Sigmoid colon (tissue), 7 donors: ENCODE measurements at places on chromosomes 5 and 9.

GRCh38 chr9:12794101-12794799 is 19.4 kb downstream of the LURAP1L start:
- no peak for DNase-seq

DNA sequence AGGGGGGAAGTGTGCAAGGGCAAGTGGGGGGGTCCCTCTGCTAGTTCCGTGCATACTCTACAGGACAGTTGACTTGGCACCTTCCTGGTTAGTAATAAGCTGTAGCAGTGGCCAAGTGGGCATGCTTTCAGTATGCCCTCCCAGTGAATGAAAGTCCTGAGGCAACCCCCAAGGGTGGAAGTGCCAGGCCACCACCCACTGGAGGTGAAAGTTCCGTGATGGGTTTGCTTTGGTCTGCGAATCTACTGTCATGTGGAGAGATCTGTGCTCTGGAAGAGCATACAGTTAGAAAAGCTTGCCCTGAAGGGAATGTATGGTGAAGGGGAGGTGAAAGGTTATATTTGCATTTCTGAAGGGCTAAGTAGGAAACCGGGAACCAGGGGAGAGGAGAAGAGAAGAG is 10.3 kb downstream of the FXN start:
- no peak for DNase-seq

GRCh38 chr5:158812408-158812807 is 287.3 kb downstream of the EBF1 start:
- DNase-seq = peak; percentile 73

DNA sequence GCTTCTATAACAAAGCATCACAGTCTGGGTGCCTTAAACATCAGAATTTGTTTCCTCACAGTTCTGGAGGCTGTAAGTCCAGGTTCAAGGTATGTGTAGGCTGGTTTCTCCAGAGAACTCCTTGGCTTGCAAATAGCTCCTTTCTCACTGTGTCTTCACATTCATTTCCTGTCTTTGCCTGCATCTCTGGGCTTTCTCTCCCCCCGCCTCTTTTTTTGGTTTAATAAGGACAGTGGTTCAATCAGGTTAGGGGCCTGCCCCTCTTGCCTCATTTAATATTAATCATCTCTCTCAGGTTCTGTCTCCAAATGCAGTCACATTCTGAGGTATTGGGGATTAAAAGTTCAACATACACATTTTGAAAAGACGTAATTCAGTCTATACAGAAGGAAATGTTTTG is 225.5 kb upstream of the ATP10B start:
- DNase-seq = no peak

DNA sequence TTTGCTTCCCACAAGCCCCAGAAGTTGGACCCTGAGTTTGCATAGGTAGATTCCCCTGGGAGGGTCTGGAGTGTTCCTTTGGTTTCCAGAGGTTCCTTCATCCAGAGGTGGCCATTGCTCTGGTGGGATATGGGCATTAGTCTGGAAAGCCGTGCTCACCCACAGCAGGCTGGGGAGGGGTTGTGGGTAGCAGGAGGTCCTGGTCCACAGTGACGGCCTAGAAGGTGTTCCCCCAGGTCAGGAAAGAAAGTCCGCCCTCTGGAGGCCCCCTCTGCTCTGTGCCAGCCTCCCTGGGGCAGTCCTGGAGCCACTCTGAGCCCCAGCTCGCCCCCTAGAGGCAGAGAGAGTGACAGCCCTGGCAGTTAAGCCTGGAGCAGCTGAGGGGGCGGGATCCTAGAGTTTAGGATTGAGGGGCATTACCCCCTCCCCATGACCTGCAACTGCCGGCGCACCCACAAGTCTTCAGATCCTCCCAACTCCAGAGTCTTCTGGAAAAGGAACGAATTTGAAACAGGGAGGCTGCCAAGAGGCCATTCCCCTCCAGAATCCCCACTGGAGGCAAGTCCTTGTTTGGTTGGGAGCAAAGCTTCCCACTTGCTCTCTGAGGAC is 36.8 kb downstream of the NDST1 start:
- peak; percentile 80 for DNase-seq

DNA sequence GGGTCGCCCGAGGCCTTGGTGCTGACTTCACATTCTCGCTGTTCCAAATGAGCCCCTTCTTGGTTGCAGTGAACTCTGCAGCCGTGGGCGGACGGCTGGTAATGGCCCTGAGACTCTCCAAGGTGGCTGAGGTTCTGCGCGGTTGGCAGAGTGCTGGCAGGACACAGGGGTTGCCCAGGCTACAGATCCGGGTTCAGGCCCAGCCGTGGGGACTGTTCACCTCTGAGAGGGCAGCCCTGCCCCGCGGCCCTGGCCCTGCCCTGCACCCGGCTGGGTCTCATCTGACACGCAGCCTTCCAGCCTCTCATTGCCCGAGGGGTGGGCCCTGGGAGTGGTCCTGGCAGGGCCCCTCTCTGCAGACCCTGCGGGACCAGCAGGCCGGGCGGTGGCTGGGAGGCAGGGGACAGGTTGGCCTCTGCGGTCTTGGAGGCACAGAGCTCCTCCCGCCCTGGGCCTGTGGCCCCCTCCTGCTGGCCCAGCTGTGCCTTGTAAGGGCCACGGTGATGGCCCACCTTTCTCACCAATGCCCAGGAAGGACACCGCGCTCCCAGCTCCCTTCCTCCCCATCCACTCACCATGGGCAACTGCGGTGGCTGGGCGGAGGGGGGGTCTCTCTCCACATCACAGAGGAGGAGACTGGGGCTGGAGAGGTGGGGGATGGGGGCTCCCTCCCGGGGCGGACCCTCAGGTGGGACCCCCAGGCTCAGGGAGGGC is 51.6 kb downstream of the AHRR start:
- DNase-seq = no peak

GRCh38 chr5:16707168-16707868 is 90.5 kb upstream of the RETREG1 start:
- DNase-seq = no peak

GRCh38 chr5:96384353-96384752 is 48.7 kb downstream of the PCSK1 start:
- DNase-seq = no peak

DNA sequence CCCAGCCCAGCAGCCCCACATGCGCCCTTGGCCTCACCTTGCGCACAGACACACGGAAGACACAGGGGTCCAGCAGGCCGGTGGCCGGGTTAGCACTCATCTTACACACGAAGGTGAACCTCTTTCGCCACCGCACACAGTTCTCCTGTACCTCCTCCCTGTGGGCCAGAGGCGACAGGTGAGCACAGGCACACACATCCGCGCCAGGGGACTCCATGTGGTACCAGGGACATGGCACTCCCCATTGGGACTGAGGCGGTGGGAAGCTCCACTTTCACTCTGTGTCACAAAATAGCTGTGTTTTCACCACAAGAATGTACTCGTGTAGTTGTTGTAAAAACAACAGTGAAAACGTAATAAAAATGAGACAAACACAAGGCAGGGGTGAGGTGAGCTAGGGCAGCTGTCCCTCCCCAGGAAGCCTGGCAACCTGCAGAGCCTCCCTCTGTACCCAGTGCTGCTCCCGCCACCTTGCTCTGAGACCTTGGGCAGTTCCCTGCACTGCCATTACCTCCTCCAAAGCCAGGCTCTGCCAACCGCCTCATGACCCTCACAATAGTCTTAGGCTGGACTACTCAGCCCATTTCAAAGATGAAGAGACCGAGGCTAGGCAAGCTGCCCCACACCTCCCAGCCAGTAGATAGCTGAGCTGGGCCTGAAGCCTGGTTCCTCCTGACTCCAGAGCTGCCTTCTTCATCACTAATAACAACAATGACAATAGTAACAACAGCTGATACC is 16.3 kb upstream of the DPM2 start:
- no peak for DNase-seq

GRCh38 chr9:36676778-36677485 is 104.2 kb downstream of the MELK start:
- no peak for DNase-seq

DNA sequence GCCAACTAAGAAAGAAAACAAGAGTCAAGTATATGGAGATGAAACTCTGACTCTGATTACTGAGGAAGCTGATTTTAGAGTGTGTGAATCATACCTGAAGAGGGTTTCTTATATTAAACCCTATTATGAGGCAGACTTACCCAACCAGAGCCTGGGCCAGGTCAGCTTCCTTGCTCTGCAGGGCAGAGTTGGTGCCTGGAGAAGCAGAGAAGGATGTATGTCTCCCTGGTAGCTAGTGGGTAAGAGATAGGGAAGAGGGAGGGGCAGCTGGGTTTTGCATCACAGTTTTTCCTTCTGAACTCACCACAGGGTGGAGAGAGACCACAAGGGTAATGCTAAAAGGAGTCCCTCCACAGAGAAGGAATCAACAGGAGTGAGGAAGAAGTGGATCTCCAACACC is 104.1 kb downstream of the CMYA5 start:
- no peak for DNase-seq

DNA sequence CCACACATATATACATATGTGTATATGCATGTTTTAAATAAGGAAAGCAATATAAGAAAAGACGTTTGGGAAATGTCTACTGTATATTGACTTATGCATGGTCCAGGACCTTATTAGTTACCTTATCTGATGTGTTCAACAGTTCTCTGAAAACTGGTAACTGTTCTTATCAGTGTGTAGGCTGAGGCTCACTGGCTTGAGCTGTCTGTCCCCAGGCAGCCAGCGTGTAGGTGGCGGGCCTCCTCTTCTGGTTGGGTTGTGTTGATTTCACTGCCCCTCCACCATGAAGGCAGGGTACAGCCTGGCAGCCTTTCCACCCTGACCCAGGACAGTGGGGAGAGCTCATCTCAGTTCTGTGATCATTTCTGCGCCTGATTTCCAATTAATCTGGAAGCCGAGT is 38.7 kb upstream of the SEMA4D start:
- no peak for DNase-seq

- no peak for DNase-seq
Observed at GRCh38 chr5:67004730-67005350, 191.8 kb downstream of the CD180 start.

- DNase-seq = no peak
Observed at GRCh38 chr5:166679331-166679730, 1612.1 kb upstream of the WWC1 start.

- DNase-seq = no peak
Observed at GRCh38 chr5:88713818-88714217, 169.2 kb downstream of the MEF2C start.

DNA sequence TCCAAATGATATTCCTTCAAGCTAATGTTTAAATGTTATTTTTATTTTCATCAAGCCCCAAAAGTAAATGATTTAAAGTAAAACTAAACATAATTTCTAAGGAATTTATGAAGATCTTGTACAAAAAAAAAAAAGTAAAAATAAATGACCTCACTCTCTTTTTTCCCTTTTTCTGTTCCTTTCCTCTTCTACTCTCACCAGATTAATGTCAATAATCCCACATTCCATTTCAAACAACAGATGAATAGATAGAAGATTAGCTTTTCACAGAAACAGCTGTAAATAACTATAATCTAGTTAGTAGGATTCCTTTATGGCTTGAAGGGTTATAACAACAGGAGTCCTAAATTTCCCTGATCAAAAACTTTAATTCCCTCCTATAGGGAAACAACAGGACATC is 88.1 kb downstream of the EFNA5 start:
- no peak for DNase-seq

DNA sequence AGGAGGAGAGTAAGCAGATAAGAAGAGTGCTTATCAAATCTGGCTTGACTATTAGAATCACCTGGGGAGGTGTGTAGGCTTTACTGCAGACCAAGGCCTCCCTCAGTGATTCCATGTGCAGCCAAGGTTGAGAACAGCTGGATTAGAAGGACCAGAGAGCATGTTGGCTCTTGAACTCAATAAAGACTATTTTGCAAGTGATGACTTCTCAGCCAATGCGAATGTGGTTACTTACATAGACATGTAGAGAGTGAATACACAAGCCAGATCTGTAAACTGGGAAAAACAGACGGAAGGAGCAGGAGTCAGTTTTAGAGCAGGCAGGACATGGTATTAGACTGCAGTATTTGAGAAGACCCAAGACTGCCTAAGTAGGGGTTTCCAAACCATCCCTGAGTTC is 48.5 kb downstream of the MAMDC2 start:
- DNase-seq = no peak

DNA sequence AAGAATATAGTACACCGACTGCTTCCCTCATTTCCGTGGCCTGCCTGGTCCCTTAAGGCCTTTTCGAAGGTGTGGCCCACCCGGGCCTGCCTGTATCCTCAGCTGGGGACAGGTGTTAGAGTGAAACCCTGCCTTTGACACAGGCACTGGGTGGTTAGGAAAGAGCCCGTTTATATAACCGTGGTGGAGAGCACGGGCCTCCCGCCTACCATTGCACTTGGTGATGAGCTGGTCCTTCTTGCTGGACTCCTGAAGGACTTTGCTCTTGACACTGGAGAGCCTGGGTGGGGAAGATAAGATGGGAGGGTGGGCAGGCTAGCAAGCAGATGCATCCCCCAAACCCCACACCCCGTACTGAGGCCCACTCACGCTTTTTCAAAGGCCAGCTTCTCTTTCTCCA is 2.3 kb downstream of the SPATA24 start:
- DNase-seq = no peak

DNA sequence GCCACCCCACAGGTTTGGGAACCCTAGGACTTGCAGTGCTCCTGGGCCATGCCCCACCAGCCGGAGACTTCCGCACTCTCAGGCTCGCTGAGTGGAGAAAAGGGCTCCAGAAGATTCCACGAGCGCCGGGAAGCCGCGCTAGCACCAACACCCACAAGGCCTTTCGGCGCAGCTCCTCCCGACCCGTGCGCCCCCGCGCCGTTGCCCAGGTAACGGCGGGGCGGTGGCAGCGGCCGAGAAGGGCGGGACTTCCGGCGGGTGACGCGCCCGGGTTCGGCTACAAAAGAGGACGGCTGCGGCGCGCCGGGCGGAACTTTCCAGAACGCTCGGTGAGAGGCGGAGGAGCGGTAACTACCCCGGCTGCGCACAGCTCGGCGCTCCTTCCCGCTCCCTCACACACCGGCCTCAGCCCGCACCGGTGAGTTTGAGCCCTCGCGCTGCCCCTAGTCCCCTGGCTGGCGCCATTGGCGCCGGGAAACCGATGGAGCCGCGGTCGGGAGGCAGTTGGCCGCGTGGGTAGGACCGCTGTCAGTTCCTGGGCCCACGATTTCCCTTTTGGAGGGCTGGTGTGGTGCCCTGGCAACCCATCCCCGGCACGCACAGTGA is at the start of gene DNAJA1:
DNAJA1 (plus strand) TSS at position 308 of the 606 bp plus-strand sequence. CDS start 1,212 bp downstream, outside the sequence.
- DNase-seq = peak; percentile 97

DNA sequence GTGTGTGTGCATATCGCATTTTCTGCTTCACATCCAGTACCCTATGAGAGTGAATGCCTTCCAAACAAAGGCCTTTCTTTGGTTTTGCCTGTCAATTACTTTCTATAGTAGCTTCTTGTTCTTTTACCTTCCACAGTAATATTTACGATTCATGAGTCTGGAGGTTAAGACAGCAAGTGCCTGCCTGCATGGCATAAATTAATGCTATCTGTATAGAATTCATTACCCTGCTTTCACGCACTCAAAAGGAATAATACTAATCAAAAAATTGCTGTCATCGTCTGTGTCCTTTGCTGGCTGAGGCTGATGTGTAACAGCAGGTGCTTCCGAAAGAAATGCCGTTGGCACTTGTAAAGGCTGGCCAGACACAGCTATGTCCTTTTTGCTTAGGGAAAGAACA is 1304.4 kb upstream of the CDH6 start:
- no peak for DNase-seq

- peak; percentile 53 for DNase-seq
Observed at GRCh38 chr5:139903450-139903794, 107.8 kb downstream of the PSD2 start.
